ENCODE measurements at places on chromosomes 2 and 18. TPM values are rescaled to one million over a fixed set of nuclear protein-coding genes. Genes with fewer than 3 reads are reported as not detected.

CCL20 gene
- 0.18 TPM for total RNA-seq

MPP4 gene
- total RNA-seq: 3.4 TPM

SCYGR4 gene
- not detected for total RNA-seq

GAD1 gene
- total RNA-seq: not detected

FAM228A gene
- total RNA-seq: not detected

ANKRD30B gene
- total RNA-seq: not detected

TPO gene
- total RNA-seq: not detected

DSG4 gene
- not detected for total RNA-seq

SP5 gene
- total RNA-seq: not detected

SERPINB3 gene
- total RNA-seq: not detected

TTN gene
- under 0.01 TPM for total RNA-seq

Data from myometrial cell (primary cell).